ENCODE measurements at places on chromosomes 4 and X.

- DNase-seq = no peak
- no peaks in the 10 kb centered on the region for H3K4me1 ChIP-seq
- no peak overlapping the region for H3K4me3 ChIP-seq
- H3K27ac ChIP-seq = no peak overlapping the region
- no peaks in the 10 kb centered on the region for H3K36me3 ChIP-seq
Measured at GRCh38 chr4:21046141-21046540, 345.9 kb downstream of the PACRGL start.

- H3K4me3 ChIP-seq = no peak overlapping the region
- H3K27ac ChIP-seq = no peak overlapping the region
- DNase-seq = no peak
- no peaks in the 10 kb centered on the region for H3K27me3 ChIP-seq
- H3K4me1 ChIP-seq = peaks cover 10% of the 10 kb centered on the region
- peaks cover 3% of the 10 kb centered on the region for H3K36me3 ChIP-seq
Measured at GRCh38 chr4:80434238-80434637, 98.7 kb downstream of the CFAP299 start.

- H3K4me1 ChIP-seq = no peaks in the 10 kb centered on the region
- peaks cover 3% of the 10 kb centered on the region for H3K36me3 ChIP-seq
- no peak overlapping the region for H3K27ac ChIP-seq
- H3K4me3 ChIP-seq = no peak overlapping the region
Measured at GRCh38 chr4:7571701-7572100, 137.0 kb upstream of the PSAPL1 start.

DNA sequence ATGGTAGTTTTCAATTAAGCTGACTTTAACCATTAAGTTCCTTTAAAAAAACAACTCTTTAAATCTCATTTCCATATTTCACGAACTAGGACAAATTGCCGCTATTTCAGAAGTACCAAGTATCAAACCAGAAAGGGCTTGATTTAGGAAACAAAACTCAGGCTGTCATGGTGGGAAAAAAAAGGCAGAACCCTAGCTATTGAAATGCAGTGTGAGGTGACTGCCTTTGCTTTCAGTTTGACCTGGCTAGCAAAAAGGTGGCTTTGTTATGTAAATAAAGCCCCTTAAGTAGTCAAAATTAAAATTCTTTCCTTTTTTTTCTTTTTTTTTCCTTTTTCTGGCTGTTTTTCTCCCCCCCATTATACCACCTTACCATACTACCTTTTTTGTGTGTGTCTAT is 40.6 kb upstream of the CYP2U1 start:
- H3K36me3 ChIP-seq = no peaks in the 10 kb centered on the region
- no peak overlapping the region for H3K4me3 ChIP-seq
- DNase-seq = no peak
- no peaks in the 10 kb centered on the region for H3K4me1 ChIP-seq
- H3K27ac ChIP-seq = no peak overlapping the region
- peaks cover 11% of the 10 kb centered on the region for H3K27me3 ChIP-seq

DNA sequence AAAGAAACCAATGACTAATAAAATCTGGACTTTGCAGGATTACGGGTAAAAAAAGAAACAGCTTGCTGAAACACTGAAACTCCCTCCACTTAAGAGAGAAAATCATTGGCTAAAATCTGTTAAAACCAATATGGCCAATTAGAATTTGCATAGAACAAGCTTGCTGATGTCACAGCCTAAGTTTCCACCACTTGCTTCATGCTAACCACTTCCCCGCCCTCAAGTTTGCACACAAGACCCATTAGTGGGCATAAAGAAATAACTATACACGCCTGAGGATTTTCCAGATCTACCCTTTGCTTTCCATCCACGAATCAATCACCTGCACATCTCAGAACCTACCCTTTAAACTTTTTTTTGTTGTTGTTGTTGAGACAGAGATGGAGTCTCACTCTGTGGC is 42.7 kb upstream of the PHEX start:
- peak; percentile 48 for DNase-seq
- peaks cover 28% of the 10 kb centered on the region for H3K4me1 ChIP-seq
- peaks cover 33% of the 10 kb centered on the region for H3K36me3 ChIP-seq
- H3K27ac ChIP-seq = peak overlapping the region; percentile 70

DNA sequence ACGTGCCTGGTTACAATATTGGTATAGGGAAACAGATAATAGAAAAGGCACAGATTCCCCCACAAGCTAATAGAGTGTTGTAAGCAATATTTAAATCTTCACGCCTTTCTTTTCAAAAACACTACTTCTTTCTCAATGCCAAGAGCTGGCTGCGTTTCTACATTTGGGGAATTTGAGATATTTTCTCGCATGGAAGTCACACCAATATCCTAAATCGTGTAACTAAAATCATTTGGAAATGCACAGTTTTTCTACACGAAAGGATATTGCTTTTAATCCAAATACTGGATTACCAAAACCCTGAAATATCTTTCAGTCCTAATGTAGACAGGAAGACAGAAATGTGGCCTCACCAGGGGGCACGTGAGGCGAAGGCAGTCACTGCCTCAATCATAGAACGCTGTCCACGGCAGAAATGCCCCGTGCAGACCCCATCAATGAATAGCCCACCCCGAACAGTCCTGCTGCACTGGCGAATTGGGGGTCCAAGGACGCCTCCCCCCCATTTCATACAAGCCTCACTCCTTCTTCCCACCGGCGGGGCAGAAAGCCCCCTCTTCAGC is 106.6 kb downstream of the NSUN7 start:
- H3K36me3 ChIP-seq = no peaks in the 10 kb centered on the region
- H3K4me3 ChIP-seq = no peak overlapping the region
- H3K4me1 ChIP-seq = peaks cover 12% of the 10 kb centered on the region

DNA sequence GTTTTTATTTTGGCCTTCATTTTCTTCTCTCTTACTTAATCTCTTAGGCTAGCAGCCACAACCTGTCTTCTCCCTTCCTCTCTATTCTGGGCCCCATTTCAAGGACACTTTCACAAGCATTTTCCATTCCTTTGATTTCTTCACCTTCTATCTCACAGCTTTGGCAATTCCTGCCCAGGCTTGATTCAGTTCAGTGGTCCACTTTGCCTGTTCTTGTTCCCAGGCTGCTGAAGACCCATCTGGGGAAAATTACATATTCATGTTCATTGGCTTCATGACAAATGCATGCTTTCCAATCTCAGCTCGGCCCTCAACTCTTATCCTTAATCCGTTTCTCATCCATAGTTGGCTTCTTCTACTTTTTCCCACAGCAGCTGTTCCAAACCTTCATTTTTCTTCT is 38.7 kb upstream of the LPAR4 start:
- H3K4me3 ChIP-seq = no peak overlapping the region
- no peaks in the 10 kb centered on the region for H3K36me3 ChIP-seq
- no peak overlapping the region for H3K27ac ChIP-seq
- no peaks in the 10 kb centered on the region for H3K4me1 ChIP-seq
- no peaks in the 10 kb centered on the region for H3K27me3 ChIP-seq

DNA sequence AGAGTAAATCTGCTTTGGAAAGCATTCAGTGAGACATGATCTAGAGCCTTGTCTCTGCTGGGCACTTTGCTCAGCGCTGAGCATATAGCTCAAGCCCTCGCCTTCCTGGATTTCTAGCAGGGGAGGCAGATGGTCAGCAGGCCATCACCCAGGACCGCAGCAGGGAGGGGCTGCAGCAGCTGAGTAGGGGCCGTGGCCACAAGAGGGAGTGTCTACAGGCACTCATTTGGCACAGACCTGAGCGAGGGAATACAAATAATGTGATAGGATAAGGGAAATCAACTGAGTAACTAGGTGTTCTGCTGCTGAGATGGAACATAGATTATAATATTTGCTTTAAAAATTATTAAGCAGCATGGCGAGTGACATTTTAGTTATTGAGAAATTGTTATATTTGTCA is 30.2 kb downstream of the OFD1 start:
- no peaks in the 10 kb centered on the region for H3K27me3 ChIP-seq
- H3K4me3 ChIP-seq = no peak overlapping the region
- peaks cover 22% of the 10 kb centered on the region for H3K36me3 ChIP-seq

DNA sequence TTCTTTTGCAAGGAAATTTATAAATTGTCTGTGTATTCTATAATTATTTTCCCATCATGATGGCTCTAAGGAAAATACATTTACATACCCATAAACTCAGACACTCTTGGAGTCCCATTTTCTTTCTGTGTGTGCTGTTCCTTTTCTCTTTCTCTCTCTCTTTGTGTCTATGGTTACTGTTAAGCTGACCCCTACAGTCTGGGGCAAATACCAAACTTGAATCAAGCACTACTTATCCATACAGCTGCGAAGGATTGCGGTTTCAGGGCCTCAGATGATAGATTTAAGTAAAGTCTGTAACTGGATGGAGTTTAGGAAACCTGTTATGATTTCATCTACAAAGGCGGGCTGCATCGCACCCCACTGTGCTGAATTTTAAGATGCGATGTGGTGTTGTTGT is 150.2 kb downstream of the SHROOM3 start:
- no peak overlapping the region for H3K27ac ChIP-seq
- DNase-seq = no peak
- peaks cover 31% of the 10 kb centered on the region for H3K27me3 ChIP-seq
- H3K36me3 ChIP-seq = no peaks in the 10 kb centered on the region
- peaks cover 7% of the 10 kb centered on the region for H3K4me1 ChIP-seq

- H3K4me3 ChIP-seq = no peak overlapping the region
- H3K27me3 ChIP-seq = no peaks in the 10 kb centered on the region
- no peaks in the 10 kb centered on the region for H3K4me1 ChIP-seq
- no peaks in the 10 kb centered on the region for H3K36me3 ChIP-seq
Measured at GRCh38 chrX:153526042-153526441, 8.6 kb downstream of the ATP2B3 start.

DNA sequence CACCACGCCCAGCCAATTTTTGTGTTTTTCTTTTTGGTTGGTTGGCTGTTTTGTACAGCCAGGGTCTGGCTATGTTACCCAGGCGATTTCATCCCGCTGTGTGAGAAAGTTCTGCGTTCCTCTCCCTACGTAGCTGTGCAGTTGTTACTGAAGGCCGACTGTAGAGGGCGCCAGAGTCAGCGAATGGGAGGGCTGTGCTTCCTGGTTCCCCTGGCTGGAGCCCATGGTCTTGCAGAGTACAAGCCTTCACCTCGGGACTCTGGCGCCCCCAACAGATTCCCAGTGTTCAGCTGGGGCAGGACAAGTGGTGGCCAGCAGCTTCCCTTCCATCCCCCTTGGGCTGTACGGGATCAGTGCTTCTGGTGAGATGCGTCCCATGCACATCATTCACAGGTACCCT is 5.6 kb upstream of the CT45A1 start:
- H3K4me1 ChIP-seq = no peaks in the 10 kb centered on the region
- H3K27ac ChIP-seq = no peak overlapping the region
- H3K27me3 ChIP-seq = no peaks in the 10 kb centered on the region

DNA sequence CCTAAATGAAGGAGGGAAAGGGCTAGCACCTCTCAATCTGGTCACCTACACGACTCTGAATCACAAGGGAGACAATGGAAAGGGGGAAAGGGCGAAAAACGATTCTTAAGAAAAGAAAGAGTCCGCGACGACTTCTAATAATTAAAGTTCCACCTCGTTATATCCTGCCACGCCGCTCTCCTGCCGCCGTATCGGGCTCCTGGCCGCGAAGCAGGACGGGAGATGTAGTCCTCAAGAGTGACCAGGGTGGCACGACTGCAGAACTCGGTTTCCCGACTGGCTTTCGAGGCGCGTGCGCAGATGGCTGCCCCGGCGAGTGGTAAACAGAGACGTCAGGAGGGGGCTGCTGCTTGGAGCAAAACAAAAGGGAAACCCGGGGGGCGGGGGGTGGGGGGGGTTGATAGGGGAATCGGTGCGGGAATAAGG is at the start of gene FOXO4:
Gene FOXO4, plus strand, starts transcription at position 297 of the 426 bp plus-strand sequence. CDS start 678 bp downstream, outside the sequence.
- peak; percentile 92 for DNase-seq
- H3K36me3 ChIP-seq = no peaks in the 10 kb centered on the region
- peaks cover 23% of the 10 kb centered on the region for H3K4me1 ChIP-seq
- H3K4me3 ChIP-seq = peak within 1 kb of the TSS; percentile 84

DNA sequence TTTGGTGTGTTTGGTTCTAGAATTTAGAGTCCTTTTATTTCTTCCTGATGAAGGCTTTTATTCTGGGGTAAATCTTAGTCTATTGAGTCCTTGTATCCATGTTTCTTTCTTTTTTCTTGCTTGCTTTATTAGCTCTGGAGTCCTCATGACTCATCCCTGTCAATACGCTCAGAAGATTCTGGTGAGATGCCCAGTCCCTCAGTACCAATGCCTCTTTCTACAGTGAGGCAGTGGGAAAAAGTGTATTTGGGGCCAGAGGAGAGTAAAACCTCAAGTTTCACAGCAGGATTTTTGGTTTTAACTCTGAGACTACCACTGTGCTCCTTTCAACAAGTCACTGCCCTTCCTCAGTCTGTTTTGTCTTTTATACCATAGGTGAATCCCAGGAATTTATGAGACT is 368.0 kb downstream of the GBA3 start:
- H3K4me1 ChIP-seq = no peaks in the 10 kb centered on the region
- no peak overlapping the region for H3K27ac ChIP-seq
- no peaks in the 10 kb centered on the region for H3K27me3 ChIP-seq
- DNase-seq = no peak

- no peak overlapping the region for H3K4me3 ChIP-seq
- H3K27me3 ChIP-seq = no peaks in the 10 kb centered on the region
- no peak overlapping the region for H3K27ac ChIP-seq
- no peak for DNase-seq
- H3K36me3 ChIP-seq = no peaks in the 10 kb centered on the region
Measured at GRCh38 chrX:127459790-127460189, 592.4 kb downstream of the ACTRT1 start.

DNA sequence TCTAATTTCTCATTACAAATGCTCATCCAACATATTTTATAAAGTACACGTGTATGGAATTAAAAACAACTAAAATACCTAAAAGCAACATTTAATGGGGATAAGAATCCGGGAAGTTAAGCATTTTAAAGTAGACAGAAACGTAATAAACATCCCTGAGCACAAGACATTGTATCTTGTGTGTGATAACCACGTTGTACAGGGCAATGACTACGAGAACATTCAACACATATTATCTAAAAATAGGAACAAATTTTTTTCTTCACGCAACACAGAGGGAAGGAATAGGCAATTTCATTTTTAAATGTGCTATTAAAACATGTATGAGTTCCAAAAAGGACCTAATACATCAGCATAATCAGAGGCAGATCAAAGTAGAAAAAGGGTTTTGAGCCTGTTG is 49.5 kb downstream of the AMMECR1 start:
- H3K4me3 ChIP-seq = no peak overlapping the region
- H3K4me1 ChIP-seq = peaks cover 50% of the 10 kb centered on the region
- peaks cover 3% of the 10 kb centered on the region for H3K36me3 ChIP-seq
- H3K27ac ChIP-seq = peak overlapping the region; percentile 78
- H3K27me3 ChIP-seq = no peaks in the 10 kb centered on the region
- no peak for DNase-seq

DNA sequence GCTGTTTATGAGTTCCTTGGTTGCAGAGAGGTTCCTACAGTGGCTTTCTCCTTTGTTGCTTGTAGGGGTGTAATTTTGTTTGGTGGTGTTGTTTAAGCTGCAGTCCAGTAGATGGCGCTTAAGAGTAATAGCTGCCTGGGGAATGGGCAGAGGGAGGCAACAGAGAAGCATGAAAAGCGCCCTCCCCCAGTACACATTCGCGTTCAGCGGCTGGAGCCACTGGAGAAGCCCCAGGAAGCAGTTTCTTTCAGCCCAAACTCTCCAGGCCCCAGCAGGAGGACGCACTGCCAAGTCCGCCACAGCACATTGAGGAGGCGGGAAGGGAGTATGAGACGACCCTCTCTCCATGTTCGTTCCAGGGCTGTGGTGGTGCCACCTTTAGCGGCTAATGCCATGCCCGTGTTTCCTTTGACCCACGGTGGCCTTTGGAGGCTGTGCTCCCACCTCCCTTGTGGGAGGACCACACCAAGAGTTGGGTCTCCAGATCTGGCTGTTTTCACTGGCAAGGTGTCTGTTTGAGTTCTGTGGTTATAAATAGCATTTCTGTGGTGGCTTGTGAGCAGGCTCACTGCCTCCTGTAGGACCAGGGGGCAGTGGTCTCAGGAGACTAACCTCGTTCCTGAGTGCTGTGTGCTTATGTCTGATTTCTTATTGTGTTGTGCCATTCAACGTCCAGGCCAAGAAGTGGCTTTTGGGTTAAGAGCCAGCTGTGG is 252.3 kb downstream of the ARHGAP10 start:
- H3K27me3 ChIP-seq = no peaks in the 10 kb centered on the region
- DNase-seq = peak; percentile 25
- H3K4me1 ChIP-seq = peaks cover 16% of the 10 kb centered on the region
- H3K36me3 ChIP-seq = no peaks in the 10 kb centered on the region
- no peak overlapping the region for H3K4me3 ChIP-seq
